Stimulated activated CD4-positive, alpha-beta T cell treated with anti-CD3 and anti-CD28 coated beads, TNF-alpha, amount 100 ng/mL, for 24 hours (primary cell): ENCODE measurements at places on chromosomes 2 and 18.

GRCh38 chr2:184425083-184425482 is 173.2 kb upstream of the ZNF804A start:
- DNase-seq: no peak

DNA sequence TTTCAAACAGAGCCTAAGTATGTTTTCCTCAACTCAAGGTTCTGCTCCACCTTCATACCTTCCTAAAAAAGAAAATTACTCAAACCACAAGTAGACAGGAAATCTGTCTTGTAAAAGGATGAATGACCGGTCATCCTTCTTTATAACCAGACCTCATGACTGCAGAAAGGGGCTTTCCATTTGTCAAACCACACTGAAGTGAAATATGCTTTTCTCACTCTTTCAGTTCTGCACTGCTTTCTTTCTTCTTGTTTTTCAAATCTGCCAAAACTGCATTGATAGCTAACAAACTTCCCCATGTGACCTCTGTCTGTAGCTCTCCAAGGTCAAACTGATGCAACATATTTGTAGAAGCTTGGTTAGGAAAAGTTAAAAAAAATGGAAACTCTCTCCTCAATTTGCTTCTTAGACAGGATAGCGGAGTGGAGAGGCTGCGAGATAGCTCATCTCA is 308.9 kb upstream of the CCDC68 start:
- no peak for DNase-seq

GRCh38 chr2:10017313-10017941 is 25.9 kb upstream of the KLF11 start:
- DNase-seq: no peak

DNA sequence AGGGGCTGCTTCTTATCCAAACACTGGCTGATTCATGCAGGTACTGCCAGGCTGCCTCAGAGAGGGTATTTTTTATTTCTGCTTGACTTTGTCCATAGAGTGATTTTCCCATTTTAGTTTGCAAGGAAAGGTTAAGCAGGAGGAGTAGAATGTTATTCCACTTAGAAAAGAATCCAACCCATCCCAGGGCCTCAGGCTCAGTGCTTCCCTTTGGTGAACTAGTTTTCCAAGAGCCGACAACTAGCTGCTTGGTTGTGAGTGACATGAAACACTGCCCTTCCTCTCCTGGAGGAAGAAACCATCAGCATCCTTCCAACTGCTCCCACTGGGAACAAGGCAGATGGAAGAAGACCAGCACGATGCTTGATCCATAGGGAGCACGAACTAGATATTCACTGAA is 58.5 kb downstream of the BCL2 start:
- DNase-seq: no peak

GRCh38 chr18:50558157-50558556 is 1.7 kb upstream of the MAPK4 start:
- no peak for DNase-seq

DNA sequence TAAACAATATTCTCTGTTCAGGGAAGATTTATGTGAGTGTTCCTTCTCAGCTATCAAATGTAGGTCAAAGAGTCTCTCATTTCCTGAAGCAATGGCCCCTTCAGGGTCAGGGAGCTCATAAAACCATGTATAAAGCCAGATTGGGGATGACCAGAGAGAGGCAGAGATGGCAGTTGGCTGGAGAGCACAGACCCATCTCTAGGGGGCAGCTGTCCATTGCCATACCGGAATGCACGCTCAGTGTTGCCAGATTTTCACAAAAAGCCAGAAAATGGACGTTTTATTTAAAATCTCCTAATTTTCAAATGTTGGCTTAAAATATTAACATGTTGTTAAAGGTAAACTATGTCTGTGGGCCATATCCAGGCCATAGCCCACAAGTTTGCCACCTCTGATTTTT is 1920.7 kb upstream of the CELF4 start:
- no peak for DNase-seq

DNA sequence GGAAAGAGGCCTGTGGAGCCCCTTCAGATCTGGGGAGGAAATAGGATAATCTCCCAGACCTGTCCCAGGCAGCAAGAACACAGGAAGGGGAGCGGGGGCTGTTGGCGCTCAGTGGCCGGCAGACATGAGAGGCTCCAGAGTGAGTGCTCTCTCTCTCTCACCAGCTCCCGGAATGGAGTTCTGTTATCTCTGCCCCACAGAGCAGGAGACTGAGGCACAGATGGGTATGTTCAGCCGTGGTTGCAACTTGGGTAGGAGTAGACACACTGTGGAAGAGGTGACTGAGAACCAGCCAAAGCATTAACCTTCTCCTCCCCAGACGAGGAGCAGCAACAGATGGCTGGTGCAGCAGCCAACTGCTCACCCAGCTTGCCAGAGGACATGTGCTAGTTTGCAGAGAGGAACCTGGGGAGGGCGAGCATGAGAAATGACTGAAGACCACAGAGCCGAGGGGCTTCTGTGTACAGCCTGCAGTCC is 82.0 kb downstream of the NRP2 start:
- DNase-seq: no peak

- no peak for DNase-seq
Measured at GRCh38 chr18:61731178-61731577, 161.6 kb downstream of the RNF152 start.
